Mucosa of descending colon (tissue), 3 donors: ENCODE measurements at places on chromosomes 7 and 10.

GRCh38 chr7:3162289-3162688 is 118.6 kb upstream of the CARD11 start:
- no peak for DNase-seq

DNA sequence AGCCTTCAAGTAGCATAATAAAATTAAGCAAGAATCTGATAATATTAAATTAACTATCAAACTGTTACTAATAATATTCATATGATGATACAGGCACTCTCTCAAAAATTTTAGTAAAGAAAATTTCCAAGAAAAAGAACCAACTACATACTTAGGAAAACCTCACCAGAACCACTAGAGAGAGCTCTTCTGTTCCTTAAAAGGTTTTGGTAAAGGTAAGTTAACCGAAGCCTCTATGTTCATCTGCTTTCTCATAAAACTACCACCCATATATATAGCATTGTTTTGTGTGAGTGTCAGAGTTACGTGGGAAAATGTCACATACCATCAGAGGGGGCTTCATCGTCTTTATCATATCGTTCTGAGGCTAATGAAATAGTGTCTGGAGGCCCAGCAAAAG is 20.7 kb downstream of the SKAP2 start:
- no peak for DNase-seq

DNA sequence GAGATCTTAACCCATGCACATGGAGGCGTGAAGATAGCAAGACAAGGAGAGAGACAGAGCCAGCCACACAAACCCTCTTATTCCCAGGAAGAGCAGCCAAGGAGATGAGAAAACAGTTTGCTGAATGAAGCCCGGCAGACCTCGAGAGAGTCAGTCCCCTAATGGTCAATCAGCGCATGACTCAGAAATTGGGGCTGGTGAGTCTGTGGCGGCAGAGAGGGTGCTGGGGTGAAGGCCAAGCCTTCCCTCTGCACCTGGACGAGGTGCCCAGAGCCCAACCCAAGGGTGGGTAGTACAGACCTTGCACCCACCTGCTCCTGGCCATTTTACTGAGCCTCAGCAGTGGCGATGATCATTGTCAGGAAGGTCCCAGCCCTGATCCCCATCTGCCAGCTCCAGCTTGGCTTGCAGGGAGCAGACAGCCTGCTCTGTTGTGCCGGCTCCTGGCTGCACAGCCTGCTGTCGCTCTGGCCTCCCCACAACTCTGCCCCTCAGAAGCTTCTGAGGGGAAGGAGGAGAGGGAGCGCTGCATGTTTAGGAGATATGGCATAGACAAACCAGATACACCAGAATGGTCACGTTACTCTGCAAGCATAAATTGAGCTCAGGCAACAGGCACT is 256.6 kb downstream of the RPS24 start:
- no peak for DNase-seq

GRCh38 chr10:11415095-11415494 is 196.4 kb downstream of the USP6NL start:
- no peak for DNase-seq

DNA sequence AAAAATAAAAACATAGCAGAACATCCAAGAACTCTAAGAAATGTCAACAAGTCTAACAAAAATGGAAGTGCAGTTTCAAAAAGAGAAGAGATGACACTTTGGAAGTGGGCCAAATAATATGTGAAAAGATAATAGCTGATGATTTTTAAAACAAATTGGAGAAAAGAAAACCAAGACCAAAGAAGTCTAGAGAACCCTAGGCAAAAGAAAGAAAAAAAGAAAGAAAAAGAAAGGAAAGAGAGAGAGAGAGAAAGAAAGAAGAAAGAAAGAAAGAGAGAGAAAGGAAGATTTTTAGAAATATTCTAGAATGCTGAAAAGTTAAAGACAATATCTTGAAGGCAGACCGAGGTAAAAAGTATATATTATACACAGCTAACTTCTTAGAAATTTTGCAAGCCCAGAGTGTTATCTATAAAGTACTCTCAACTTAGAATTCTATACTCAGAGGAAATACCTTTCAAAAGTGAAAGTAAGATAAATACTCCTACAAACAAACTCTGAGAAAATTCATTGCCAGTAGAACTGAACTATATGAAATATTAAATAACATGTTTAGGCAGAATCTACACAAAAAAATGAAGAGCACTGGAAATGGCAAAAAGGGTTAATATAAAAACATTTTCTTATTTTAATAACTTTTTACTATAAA is 138.7 kb upstream of the SMIM30 start:
- no peak for DNase-seq
